ENCODE measurements at places on chromosomes 2 and 18.

DNA sequence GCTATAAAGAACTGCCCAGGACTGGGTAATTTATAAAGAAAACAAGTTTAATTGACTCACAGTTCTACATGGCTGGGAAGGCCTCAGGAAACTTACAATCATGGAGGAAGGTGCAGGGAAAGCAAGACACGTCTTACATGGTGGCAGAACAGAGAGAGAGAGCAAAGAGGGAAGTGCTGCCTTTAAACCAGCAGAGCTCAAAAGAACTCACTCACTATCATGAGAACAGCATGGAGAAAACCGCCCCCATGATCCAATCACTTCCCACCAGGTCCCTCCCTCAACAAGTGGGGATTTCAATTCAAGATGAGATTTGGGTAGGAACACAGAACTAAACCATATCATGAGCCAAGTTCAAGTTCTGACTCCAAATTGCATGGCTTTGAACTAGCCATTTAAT, 62.8 kb upstream of the PPP1CB start:
- no peak for DNase-seq

- DNase-seq = no peak
Observed at GRCh38 chr18:3675994-3676393, 226.0 kb downstream of the TGIF1 start.

- DNase-seq = no peak
Observed at GRCh38 chr18:62125702-62126101, 61.2 kb downstream of the PIGN start.

GRCh38 chr2:169366066-169366465, 3.7 kb upstream of the LRP2 start:
- DNase-seq = no peak

DNA sequence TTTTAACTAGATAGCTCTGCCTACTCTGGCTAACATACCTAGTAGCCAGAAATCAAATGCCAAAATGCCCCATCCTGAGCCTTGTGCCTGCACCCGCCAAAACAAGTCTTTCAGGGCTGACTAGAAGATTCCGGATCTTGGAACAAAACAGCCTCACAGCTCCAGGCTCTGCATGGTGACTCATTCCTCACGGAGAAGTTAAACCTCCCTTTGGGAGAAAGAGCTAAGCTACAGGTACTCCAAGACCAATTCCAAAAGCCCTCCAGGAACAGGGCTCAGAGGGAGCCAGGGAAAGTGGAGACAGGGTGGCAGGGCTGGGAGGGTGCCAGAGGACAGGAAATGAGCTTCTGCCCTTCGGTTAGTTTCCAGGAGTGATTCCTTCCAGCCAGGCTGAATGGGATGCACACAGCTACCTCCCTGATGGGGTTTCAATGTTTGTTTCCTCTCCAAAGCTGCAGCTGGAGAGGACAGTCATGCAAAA, 295.6 kb downstream of the TNS1 start:
- no peak for DNase-seq

DNA sequence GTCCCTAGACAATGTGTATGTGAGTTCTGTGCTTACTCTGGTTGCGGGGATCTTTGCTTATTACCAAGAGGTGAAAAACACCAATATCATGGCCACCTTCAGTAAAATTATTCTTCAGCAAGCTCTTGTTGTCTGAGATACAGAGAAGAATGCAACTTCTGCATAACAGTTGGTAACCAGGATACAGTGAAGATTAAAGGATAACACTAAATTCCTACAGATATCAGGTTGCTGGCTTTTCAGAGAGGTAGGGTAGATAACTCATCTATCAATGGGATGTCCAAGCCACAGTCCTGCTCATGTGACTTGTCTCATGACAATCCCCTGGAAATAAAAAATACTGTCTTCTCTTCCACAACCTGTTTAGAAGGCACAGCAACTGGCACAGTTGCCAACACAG, 308.5 kb downstream of the TNS1 start:
- no peak for DNase-seq

GRCh38 chr18:58788971-58789875, 75.5 kb upstream of the ZNF532 start:
- no peak for DNase-seq

GRCh38 chr2:136363900-136364299, 246.0 kb upstream of the CXCR4 start:
- DNase-seq = no peak

DNA sequence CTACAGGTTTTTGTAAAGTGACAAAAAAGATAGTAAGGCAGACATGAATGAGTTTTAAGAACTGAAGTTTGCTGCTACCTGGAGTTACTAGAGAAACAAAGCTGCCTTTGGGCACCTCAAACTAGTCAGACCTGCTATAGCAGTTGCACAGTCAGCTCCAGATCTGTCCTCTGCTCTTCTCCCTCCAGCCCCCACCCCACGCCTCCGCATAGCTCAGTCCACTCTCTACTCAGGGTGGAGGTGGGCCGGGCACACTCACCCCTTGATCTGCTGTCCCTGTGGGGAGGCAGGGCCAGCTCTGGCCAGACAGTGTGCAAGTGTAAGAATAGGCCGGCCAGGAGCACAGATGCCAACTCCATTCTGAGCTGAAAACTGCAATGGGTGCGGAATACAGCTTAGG, 4.1 kb downstream of the SERTAD2 start:
- DNase-seq = no peak

DNA sequence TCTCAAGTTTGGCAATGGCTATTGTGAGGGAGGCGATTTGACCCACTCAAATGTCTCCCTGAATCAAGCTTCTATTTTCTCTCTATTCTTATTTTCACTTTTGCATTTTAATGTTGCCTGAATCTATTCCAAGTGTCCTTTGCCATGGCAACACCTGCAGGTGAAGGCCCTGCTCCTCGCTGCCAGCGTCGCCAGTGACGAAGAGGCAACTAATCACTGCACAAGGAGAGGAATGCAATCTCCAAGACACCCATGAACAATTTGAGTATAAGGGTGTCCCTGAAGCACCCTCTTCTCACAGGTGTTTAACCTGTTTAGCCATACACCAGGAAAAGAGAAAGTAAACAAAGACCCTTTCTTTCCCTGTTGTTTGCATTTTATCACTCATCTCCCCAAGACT, 165.6 kb upstream of the VRK2 start:
- DNase-seq = no peak

GRCh38 chr2:218229239-218229638, 12.2 kb downstream of the ARPC2 start:
- no peak for DNase-seq

- no peak for DNase-seq
Observed at GRCh38 chr2:42624047-42624446, 55.6 kb downstream of the MTA3 start.

- DNase-seq = no peak
Observed at GRCh38 chr2:5695654-5696403, 3.6 kb downstream of the SOX11 start.

DNA sequence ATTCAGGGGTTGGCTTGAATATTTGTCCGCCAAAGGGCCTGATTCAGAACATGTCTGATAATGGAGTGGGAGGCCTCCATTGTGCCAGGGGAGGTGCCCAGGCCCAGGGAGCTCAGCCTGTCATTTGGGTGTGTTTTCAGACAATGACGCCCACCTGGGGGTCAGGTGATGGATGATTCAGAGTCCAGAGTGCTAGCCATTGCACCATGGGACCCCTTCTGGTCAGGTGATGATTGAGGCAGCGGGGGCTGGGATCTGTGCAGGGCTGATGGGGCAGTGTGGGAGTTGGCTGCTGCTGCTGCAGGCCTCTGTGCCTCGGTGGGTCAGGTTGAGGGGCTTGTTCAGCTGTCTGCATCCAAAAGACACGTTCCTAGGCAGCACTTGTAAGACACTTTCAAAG, 8.3 kb upstream of the ARHGEF4 start:
- DNase-seq = no peak

GRCh38 chr2:8623958-8624591, 57.8 kb upstream of the ID2 start:
- DNase-seq = no peak

- DNase-seq = no peak
Observed at GRCh38 chr2:133553838-133554408, 14.3 kb downstream of the NCKAP5 start.

- DNase-seq = no peak
Observed at GRCh38 chr18:41982942-41983660, 28.1 kb downstream of the PIK3C3 start.

All from 8988T (cell line).